Neural crest cell (in vitro differentiated cells): ENCODE measurements at places on chromosomes 4 and X. TPM values are rescaled to one million over a fixed set of nuclear protein-coding genes. Genes with fewer than 3 reads are reported as not detected.

GRCh38 chrX:150223176-150224015 lies 139.7 kb upstream of the MAMLD1 start:
- no peak for DNase-seq

- no peak for DNase-seq
Measured at GRCh38 chr4:47801481-47802002, 36.3 kb downstream of the CORIN start.

DNA sequence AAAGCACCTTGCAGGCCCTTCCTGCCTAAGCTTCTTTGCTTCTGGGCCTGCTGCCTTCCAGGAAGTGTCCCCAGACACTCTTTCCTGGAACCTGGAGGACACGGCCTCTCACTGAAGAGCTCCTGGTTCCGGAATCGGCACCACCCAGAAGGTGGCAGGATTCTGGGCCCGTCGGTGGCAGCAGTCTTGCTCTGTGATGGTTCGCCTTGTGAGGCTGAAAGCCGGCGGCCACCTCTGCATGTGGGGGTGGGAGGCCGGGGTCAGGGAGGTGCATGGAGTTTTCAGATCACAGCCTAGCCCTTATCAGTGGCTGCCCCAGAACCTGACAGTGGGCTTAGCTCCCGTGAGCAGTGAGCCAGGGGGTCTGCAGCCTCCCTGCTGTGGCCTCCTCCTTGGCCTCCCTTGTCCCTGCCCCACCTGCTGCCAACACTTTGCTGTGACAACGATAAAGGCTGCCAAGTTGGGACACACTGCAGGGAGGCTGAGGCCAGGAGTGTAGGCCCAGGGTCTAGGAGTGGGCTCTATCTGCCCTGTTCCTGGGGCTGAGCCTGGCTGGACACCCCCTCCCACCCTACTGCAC lies 30.8 kb upstream of the GPR78 start:
- no peak for DNase-seq

NEIL3 gene
- 18.2 and 20.6 TPM in 2 replicates for total RNA-seq

OPRPN gene
- total RNA-seq, result not detected in 2 replicates
